ENCODE measurements at places on chromosomes 11 and 22. TPM values are rescaled to one million over a fixed set of nuclear protein-coding genes. Genes with fewer than 3 reads are reported as not detected.

PLAAT5 gene
- total RNA-seq, result not detected

SLC22A25 gene
- total RNA-seq, result not detected

GRAP2 gene
- total RNA-seq, result not detected

IGLL5 gene
- total RNA-seq, result not detected

MS4A7 gene
- total RNA-seq, result not detected

BBOX1 gene
- not detected for total RNA-seq

OR51L1 gene
- total RNA-seq, result not detected

FAM181B gene
- total RNA-seq, result under 0.01 TPM

ATM gene
- total RNA-seq, result 51.0 TPM

PPARA gene
- 8.2 TPM for total RNA-seq

CD3D gene
- not detected for total RNA-seq

FGF3 gene
- total RNA-seq, result not detected

CNIH2 gene
- total RNA-seq, result not detected

CELSR1 gene
- total RNA-seq, result 26.1 TPM

SYT9 gene
- total RNA-seq, result 2.6 TPM

ARHGAP20 gene
- total RNA-seq, result 2.7 TPM

CYP2D6 gene
- total RNA-seq, result under 0.01 TPM

ACTN3 gene
- total RNA-seq, result 0.19 TPM

DEUP1 gene
- total RNA-seq, result not detected

MMP3 gene
- not detected for total RNA-seq

DTX4 gene
- 7.8 TPM for total RNA-seq

CCT8L2 gene
- total RNA-seq, result not detected

PAMR1 gene
- 1.6 TPM for total RNA-seq

PATE4 gene
- total RNA-seq, result not detected

STARD10 gene
- total RNA-seq, result 41.2 TPM

OR10A2 gene
- not detected for total RNA-seq

SEC14L6 gene
- total RNA-seq, result 0.19 TPM

CPT1B gene
- 2.5 TPM for total RNA-seq

UBQLNL gene
- 0.10 TPM for total RNA-seq

CEP126 gene
- total RNA-seq, result 4.2 TPM

IL18 gene
- 0.19 TPM for total RNA-seq

All from vein endothelial cell (primary cell).